ENCODE measurements at places on chromosomes 4 and X.

GRCh38 chr4:38675146-38676121 lies 11.4 kb downstream of the KLF3 start:
- DNase-seq = peak; percentile 53

DNA sequence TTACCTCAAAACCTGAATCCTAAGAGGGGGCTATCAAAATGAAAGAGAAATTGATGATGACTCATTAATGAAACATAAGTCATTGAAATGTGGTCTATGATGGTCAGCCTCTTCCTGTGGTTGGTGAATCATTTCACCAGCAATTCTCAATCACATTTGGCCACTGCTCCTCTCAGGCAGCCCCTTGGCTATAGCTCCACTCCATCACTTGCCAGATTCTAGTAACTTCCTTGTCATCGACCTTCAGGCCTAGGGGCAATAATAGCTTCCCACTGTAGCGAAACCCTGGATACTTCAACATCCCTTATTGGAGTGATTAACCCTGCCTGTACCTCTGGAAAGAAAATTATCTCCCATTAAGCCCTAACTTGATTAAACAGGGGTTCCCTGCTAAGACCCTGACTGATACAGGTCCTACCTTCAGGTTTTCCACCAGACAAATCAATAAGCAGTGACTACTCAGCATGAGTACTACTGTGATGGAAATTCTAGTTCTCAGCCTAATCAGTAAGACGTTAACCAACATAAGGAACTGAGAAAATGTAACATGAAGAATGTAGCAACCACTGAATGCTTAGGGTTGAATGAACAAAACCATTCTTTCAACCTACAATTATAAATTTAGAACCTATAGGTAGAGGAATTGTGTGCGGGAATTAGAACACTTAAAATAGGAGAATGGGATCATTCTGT lies 30.4 kb downstream of the ADH7 start:
- DNase-seq = peak; percentile 19

DNA sequence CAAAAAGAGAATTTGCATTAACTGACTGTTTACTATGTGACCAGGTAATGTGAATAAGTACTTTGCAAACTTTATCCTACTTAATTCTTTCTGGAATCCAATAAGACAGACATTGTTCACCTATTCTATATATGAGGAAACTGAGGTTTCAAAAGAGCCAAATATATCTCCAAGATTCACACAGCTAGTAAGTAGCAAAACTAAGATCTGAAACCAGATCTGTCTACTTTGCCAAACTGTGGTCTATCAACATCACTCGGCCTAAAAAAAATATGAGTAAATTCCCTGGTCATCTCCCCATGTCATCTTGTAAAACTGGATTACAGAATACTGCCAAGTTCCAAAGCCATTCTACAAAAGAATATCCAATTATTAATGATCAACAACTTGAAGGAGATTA lies 52.8 kb downstream of the ANAPC10 start:
- no peak for DNase-seq

DNA sequence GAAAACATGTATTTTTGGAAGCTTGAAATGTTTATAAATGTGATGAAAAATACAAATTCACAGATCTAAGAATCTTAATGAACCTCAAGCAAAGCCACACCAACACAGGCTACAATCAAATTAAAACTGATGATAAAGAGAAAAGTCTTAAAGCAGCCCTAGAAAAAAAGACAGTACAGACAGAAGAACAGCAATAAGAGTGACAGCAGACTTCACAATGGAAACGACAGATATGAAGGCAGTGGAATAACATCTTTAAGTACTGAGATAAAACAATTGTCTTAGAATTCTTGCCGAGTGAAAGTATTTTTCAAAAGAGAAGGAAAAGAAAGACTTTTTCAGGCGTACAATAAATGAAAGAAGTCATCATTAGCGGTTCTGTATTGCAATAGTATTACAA lies 423.6 kb upstream of the LCORL start:
- DNase-seq = no peak

DNA sequence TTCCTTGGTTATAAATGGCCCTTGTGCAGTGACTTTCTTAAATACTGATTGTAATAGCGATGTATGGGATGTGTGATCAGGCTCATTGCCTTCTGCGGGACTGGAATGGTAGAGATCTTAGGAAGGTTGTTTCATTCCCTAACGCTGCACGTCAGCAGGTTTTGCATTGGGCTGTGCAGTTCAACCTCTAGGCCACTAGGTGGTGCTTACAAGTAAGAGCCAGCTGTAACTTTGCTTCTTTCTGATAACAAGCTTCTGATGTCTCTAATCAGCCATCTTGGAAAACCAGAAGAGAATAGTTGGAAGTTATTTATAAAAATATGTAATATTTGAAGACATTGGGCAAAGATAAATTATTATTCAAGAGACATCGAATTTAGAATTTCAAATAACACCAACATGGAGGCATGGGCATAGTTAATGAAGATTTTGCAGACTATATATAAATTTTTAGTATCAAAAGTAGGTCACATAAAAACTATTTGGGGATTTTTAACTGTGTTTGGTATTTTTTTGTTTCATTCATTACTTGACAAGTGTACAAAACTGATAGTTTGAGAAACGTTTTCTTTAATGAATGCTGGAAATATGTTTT lies 339.7 kb upstream of the PCDH7 start:
- DNase-seq = peak; percentile 4

DNA sequence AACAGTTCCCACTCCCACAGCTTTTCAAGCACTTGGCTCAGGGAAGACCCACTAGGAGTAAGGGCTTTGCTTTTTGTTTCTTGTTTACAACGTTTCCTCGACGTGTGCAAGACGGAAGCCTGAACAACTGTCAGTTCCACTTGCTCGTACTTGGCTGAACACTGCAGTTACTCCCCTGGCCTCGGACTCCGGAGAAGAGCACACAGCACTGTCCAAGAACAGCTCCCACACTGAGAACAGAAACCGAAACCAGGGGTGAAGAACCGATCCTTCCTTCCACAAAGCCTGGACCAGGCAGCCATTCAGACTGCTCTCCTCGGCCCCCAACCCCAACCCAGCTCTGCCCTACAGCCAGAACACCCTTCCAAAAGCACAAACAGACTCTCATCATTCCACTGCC lies 25.5 kb downstream of the IRF2 start:
- no peak for DNase-seq

DNA sequence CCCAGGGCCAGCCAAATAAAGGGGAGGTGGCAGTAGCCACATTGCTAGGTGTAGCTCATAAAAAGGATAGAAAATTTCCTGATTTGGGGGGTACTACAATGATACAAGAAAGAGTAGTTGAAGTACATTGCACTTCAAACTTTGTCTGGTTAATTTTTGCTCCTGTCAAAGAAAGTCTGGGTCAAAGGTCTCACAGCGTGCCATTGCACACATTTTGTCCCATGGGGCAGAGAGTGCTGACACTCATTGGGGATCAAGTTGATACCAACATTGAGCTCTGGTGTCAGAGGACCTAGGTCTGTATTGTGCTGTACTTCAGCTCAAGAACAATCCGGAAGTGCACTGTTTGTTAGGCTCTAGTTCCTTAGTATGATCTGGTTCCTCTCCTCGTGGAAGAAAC lies 229.2 kb upstream of the AGTR2 start:
- DNase-seq = no peak

- no peak for DNase-seq
Measured at GRCh38 chr4:132557660-132558059, 591.4 kb upstream of the PCDH10 start.

DNA sequence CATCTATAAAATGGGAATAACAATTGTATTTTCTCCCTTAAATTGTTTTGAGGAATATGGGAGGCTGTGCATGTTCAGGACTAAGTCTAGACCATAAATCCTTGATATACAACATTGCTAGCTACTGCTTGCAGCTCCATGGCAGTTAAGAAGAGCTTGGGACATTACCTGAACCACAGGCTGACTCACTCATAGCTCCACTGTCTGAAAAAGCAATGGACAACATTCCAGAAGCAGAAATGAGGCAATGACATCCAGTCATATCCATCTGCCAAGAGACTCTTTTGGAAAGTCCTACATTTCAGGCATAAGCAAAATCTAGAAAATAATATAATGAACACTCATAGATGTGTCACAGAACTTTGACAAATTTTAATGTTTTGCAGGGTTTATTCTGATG lies 167.3 kb upstream of the LEF1 start:
- DNase-seq = no peak

- no peak for DNase-seq
Measured at GRCh38 chr4:185841451-185841850, 29.5 kb upstream of the SORBS2 start.

GRCh38 chrX:13535376-13536165 lies 33.8 kb upstream of the EGFL6 start:
- DNase-seq = no peak

GRCh38 chr4:57553728-57554127 lies 443.5 kb upstream of the IGFBP7 start:
- DNase-seq = no peak

DNA sequence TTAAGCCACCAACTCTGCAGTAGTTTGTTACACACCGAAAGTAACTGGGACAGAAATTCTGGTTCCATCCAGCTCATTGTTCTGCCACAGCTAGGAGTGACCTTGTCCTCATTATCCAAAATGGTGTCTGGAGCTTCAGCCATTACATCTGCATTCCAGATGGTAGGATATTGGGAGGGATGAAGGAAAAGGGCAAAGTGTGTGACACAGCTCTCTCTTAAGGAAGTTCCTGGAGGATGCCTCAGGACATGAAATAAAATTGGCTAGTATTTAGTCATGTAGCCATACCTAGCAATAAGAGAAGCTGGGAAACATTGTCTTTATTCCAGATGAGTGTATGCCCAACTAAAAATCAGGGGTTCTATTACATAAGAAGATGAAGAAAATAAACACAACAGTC lies 262.0 kb downstream of the BCOR start:
- DNase-seq = no peak

DNA sequence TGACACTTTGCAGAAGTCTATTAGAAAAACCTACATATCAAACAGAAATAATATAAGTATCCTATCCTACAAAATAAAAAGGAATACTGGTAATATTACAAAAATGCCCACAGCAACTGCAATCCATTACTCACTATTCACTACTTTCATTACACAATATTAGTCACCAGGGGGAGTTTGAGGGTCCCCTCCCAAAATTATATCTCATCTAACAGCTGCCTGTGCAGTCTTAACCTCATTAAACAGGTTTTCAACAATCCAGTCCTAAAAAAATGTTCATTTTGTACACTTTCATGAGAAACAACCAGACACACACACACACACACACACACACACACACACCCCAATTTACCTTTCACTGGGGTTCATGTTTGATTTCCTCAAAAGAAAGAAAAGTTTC lies 2.9 kb downstream of the CLOCK start:
- no peak for DNase-seq

GRCh38 chr4:71338846-71339593 lies at the start of gene SLC4A4:
Gene SLC4A4, plus strand, starts transcription at chr4:71339020.
- DNase-seq = no peak

GRCh38 chr4:185265942-185266341 lies 56.5 kb downstream of the SNX25 start:
- no peak for DNase-seq

GRCh38 chr4:86035688-86036087 lies 324.2 kb downstream of the MAPK10 start:
- no peak for DNase-seq

DNA sequence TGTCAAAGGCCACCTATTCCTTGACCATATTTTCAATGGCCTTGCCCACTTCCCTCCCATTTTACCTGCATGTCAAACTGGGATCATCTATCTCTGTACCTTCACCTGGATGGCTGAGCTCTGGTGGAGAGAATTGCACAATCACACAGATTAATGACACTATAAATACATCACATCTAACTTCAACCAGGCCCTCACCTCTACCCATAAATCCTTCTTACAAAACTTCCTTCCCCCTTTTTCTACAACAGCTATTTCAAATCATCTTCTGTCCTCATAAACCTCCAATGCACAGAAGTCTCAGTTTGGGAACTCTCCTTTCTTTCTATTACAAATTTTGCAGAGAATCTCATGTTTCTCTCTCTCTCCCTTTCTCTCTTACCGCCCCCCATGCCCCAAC lies 9.2 kb downstream of the PALLD start:
- no peak for DNase-seq

DNA sequence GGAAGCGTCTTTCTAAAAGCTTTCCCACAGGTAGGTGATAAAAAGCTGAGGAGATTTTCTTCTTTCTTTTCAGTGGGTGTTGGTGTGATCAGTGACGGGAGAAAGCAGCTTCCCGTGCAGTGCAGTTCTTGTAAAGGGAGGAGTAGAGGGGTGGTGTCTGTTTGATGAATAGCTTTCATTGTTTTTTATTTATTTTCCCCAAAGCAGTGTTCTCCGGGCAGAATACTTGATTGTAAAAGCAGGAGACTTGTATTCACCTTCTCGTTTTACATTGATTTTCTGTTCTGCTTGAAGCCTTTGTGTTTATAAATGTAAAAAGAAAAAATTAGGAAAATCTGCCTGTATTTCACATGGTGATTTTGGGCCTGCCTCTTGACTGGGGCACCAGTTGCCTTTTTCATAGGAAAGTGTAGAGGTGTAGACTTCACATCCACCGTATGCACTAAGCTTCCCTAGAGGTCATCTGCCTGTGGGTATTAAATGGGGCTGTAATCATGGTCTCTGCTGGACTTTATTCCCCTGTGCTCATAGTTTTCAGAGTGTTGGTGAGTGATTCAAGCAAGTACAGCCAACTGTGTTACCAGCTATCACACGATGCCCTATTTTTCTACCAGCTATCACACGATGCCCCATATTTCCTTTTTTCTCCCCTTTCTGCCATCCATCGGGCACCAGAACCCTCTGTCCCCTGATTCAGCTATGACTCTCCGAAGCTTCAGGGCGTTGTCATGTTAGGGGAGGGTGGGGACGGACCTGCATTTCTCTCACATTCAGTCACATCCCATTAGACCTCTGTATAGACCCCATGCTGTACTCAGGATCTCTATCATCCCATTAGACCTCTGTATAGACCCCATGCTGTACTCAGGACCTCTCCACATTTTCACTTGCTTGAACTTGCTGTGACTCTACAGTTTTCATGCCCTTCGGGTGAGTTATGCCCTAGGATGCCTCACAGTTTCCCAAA lies 526.5 kb downstream of the TRIML1 start:
- no peak for DNase-seq

DNA sequence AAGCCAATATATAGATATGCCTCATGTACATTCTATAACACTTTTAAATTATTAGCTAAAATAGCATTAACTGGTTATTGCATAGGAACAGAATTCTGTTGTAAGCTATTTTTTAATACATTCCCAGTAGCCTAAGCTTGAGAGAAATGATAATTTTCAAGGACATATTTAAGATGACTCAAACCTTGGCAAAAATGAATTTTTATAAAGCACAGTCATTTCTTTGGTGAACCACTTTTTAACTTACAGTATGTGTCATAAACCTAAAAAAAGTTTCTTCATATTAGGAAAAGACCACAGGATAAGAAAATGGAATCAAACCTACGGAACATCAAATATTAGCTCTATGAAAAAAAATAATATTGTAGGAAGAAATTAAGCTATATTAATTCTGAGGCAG lies 986.3 kb downstream of the STIM2 start:
- DNase-seq = no peak
